ENCODE measurements at places on chromosomes 5 and 9.

- no peak for DNase-seq
These were observed 3.6 kb upstream of the IL4 start for GRCh38 chr5:132669966-132670882.

GRCh38 chr5:17406423-17406838 lies 91.6 kb upstream of the TAF11L2 start:
- DNase-seq = no peak

GRCh38 chr9:134314950-134315715 lies 11.1 kb upstream of the RXRA start:
- no peak for DNase-seq

- DNase-seq = no peak
These were observed 536 bp downstream of the FEM1C start for GRCh38 chr5:115544043-115544435.

DNA sequence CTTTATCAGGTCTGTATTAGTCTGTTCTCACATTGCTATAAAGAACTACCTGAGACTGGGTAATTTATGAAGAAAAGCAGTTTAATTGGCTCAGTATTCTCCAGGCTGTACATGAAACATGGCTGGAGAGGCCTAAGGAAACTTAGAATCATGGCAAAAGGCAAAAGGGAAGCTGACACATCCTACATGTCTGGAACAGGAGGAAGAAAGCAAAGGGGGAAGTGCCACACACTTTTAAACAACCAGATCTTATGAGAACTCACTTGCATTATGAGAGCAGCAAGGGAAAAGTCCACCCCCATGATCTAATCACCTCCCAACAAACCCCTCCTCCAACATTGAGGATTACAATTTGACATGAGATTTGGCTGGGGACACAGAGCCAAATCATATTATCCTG lies 132.1 kb downstream of the PCSK1 start:
- no peak for DNase-seq

DNA sequence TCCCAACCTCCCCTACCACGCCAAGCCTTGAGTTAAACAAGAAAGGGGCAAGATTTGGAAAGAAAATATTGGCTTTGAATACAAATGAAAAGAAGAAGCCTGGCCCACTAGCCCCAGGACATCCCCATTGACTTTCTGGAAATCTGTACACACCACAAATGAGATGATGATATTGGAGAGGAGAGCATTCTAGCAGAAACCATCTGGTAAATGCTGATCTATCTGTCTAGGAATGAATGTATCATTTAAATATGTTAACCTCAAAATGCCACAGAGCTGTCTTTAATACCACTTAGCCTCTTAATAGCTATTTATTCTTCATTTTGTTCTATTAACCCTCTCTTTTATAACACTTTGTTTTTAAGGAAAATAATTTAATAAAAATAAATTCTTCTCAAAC lies 270.2 kb upstream of the PDE4D start:
- DNase-seq = no peak

Measured in NCI-H1092 (cell line).